ENCODE measurements at places on chromosomes 16 and 17.

GRCh38 chr16:3842994-3843393 lies 37.5 kb downstream of the CREBBP start:
- DNase-seq, result peak; percentile 43

GRCh38 chr16:66161942-66162341 lies 204.5 kb upstream of the CDH5 start:
- no peak for DNase-seq

DNA sequence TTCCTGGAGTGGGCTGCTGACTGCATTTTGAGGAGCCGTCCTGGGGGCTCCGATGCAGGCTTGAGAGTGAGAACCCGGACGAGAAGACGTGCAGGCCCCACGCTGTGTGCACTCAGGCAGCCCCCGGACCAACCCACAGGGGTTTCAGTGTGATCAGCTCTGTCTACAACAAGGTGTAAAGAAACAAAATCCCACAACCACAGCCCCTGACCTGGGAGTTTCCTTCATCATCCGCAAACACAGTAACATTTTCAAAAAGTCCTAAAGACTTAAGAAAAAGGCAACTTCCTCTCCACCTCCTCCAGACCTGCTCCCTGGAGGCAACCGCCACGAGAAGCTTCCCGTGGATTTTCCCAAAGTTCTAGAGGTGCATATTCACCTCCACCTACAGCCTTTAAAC lies 15.4 kb upstream of the MEAK7 start:
- no peak for DNase-seq

GRCh38 chr17:42363767-42364585 lies 24.3 kb downstream of the STAT3 start:
- no peak for DNase-seq

DNA sequence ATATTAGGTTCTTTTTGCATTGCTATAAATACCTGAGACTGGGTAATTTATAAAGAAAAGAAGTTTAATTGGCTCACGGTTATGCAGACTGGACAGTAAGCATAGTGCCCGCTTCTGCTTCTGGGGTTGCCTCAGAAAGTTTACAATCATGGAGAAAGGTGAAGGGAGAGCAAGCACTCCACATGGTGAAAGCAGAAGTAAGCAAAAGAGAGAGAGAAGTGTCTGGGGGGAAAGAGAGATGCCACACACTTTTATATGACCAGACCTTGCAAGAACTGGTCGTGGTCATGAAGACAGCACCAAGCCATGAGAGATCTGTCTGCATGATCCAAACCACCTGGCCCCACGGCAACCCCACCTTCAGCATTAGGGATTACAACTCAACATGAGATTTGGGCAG lies 45.4 kb downstream of the KCNJ16 start:
- DNase-seq, result no peak

GRCh38 chr16:19507867-19508266 lies 14.0 kb downstream of the GDE1 start:
- DNase-seq, result no peak

DNA sequence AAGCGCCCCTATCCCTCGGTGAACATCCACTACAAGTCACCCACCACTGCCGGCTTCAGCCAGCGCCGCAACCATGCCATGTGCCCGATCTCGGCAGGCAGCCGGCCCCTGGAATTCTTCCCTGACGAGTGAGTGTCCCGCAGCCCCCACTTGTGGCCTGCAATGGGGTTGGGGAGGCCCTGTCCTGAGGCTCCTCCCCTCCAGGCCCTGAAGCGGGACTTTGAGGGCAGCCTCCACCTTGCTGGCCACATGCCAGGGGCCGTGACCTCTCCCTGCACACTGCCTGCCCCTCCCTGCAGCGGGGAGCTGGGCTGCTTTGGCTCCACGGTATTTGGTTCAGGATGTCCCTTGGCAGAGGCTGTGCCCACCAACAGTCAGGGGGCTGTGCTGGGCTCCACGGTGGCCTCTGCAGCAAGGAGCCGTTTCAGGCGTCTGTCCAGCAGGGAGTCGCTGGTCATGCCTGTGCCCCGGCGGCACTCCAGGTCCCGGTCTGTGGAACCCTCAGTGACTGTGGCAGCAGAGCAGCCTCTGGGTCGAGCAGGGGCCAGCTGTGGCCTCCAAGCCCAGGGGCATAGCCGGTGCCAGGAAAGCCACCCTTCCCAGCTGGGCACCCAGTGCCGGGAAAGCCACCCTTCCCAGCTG lies 8.3 kb downstream of the NME3 start:
- no peak for DNase-seq

DNA sequence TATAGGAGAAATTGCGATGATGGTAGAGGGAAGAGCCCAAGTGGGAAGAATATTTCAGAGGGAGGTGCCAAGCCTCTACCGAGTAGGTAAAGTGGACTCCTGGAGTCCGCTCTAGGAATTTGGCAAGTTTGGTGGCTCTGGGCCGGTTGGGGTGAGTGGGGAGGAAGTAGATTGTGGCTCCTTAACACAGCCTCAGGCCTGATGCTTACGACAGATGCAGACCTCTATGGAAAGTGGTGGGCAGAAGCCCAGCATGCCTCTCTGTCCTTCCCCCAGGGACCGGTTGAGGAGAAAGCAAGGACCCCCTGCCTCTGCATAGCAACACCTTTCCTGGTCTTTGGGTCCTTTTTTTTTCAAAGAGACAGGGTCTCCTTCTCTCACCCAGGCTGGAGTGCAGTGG lies 55.9 kb upstream of the SIAH1 start:
- peak; percentile 13 for DNase-seq

- DNase-seq, result no peak
Observed at GRCh38 chr17:35082073-35082657, 18.7 kb upstream of the RFFL start.

- DNase-seq, result no peak
Observed at GRCh38 chr17:34464812-34465211, 101.8 kb upstream of the CCL1 start.

DNA sequence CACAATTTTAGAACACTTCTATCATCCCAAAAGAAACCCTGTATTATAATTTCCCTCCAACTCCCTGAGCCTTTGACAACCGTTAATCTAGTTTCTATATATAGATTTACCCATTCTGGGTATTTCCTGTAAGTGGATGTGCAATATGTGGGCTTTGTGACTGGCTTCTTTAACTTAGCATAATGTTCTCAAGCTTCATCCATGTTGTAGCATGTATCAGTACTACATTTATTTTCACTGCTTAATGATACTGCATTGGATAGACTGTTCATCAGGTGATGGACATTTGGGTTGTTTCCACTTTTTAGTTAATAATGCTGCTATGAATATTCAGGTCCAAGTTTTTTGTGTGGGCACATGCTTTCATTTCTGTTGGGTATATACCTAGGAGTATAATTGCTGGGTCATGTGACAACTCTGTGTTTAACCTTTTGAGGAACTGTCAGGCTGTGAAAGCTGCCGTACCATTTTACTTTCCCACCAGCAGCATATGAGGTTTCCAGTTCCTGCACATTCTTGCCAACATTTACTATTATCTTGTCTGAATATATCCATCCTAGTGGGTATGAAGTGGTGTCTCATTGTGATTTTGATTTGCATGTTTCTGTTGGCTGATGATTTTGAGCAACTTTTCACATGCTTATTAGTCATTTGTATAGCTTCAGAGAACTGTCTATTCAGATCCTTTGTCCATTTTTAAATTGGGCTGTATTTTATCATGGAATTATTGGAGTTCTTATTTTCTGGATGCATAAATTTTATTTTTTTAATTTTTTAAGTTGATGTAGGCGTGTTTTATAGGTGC lies 16.4 kb downstream of the REXO5 start:
- no peak for DNase-seq

DNA sequence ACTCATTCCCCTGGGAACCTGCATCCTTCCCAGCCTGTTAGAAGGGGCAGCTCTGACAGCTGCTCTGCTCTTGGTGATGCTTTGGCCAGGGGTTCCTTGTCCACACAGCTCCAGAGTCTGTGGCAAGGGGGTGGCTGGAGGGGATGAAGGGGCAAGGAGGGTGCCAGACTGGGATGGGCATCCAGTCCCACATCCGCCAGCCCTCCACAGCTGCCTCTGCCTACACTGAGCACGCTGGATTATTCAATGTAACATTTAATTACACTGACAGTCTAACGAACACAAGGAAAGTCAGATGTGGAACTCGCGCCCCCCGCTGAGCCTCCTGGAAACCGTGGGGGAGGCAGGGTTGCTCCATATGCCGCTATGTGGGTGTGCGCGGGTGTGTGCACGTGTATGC lies 101.1 kb downstream of the C16orf78 start:
- DNase-seq, result no peak

DNA sequence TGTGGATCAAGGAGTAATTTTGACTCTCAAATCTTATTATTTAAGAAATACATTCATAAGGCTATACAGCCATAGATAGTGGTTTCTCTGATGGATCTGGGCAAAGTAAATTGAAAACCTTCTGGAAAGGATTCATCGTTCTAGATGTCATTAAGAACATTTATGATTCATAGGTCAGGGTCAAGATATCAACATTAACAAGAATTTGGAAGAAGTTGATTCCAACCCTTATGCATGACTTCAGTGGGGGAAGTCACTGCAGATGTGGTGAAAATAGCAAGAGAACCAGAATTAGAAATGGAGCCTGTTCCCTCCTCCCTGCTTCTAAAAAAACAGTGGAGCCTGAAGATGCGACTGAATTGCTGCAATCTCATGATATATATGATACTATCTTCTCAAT lies 36.6 kb upstream of the HNF1B start:
- DNase-seq, result no peak

DNA sequence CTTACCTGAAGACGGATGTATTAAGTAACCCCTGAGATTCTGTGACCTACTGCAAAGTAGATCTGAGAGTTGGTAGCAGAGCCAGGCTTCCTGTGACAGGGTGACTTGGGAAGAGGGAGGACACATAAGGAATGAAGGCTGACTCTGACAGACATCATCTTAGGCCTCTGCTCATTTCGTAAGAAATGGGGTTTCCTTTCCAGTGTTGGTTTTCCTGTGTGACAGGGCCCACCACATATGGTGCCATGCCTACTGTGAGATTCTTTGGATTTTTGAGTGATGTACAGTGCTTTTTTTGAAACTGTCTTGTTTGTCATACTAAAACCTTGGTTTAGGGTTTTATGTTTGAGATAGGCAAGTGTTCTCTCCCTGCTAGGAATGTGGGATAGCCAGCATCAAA lies 12.7 kb downstream of the LIG3 start:
- peak; percentile 71 for DNase-seq

DNA sequence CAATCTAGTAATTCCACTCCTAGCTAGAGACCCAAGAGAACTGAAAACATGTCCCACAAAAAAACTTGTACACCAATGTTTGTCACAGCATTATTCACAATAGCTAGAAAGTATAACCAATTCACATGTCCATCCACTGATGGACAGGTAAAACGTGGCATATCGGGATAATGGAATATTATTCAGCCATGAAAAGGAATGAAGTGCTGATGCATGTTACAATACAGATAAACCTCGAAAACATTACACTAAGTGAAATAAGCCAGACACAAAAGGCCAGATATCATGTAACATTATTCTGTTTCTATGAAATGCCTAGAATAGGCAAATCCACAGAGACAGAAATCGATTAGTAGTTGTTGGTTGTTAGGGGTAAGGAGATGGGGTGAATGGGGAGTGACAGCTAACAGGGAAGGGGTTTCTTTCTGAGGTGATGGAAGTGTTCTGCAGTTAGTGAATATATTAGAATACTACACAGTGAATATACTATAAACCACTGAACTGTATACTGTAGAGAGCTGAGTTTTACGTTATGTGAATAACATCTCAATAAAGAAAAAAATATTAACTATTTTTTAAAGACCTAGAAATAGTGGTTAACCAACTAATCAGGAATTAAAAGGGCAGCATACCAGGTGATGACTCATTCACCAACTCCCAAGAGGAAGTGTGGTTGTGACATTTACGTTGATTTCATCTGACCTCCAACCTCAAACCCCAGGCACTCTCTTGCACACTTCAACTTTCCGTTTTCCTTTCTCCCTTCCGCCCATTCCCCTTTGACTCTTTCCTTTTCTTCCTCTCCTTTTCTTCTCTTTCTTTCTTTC lies 48.6 kb downstream of the GAS7 start:
- peak; percentile 77 for DNase-seq

DNA sequence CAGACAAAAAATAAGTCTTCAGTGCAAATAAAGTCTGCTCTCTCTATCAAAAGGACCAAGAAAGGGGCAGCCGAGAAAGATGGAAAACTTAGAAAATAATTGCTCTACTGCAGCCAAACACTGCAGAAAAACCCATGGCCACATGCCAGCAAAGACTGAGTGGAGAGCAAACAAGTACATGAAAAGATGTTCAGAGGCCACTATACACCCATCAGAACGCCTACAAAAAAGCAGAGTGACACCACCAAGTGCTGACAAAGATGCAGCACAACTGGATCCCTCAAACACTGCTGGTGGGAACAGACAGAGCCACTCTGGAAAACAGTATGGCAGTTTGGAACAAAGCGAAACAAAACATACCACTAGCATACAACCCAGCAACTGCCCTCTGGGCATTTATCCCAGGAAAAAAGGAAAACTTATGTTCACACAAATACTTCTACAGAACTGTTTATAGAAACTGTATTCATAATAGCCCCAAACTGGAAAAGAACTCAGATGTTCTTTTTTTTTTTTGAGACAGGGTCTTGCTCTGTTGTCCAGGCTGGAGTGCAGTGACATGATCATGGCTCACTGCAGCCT lies 36.7 kb downstream of the KIAA0753 start:
- DNase-seq, result no peak

- no peak for DNase-seq
Observed at GRCh38 chr16:50697881-50698767, 4.7 kb downstream of the NOD2 start.

GRCh38 chr17:15457723-15458094 lies 9.7 kb downstream of the CDRT4 start:
- no peak for DNase-seq

GRCh38 chr16:79618692-79619050 lies 18.1 kb upstream of the MAF start:
- DNase-seq, result no peak

DNA sequence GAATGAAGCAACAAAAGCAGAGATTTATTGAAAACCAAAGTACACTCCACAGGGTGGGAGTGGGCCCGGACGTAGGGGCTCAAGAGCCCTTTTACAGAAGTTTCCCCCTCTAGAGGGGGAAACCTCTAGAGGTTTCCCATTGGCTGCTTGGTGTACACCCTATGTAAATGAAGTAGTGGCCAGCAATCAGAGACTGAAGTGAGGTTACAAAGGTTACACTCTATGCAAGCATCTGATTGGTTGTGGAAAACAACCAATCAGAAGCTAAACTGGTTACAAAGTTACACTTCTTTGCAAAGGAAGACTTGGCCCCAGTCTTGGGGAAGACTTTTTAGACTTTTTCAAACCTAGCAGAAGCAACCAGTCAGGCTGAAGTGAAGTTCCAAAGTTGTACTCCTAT lies 27.1 kb downstream of the CRAMP1 start:
- no peak for DNase-seq

GRCh38 chr16:2388139-2388874 lies 40.9 kb upstream of the CCNF start:
- no peak for DNase-seq

Data from AML-193 (cell line).